ENCODE measurements at places on chromosomes 2 and 18. TPM values are rescaled to one million over a fixed set of nuclear protein-coding genes. Genes with fewer than 3 reads are reported as not detected.

DNA sequence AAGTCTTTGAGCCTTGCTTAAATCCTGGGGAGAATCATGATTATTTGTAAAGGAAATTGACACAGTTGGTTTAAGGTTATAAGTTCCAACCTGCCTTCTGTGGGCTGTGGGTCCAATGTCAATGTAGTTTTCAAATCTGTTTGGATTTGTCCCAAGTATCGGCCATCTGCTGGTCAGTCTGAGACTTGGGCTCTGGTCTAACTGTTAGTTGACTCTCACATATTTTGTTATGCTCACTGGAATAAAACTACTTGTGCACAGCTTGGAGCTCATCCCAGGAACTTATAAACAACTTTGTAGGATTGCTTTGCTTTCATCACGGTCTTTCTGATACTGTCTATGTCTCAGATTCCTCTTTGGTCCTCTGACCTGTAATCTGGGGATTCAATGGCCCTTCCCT, 1026.2 kb upstream of the ZEB2 start:
- DNase-seq, result no peak

DNA sequence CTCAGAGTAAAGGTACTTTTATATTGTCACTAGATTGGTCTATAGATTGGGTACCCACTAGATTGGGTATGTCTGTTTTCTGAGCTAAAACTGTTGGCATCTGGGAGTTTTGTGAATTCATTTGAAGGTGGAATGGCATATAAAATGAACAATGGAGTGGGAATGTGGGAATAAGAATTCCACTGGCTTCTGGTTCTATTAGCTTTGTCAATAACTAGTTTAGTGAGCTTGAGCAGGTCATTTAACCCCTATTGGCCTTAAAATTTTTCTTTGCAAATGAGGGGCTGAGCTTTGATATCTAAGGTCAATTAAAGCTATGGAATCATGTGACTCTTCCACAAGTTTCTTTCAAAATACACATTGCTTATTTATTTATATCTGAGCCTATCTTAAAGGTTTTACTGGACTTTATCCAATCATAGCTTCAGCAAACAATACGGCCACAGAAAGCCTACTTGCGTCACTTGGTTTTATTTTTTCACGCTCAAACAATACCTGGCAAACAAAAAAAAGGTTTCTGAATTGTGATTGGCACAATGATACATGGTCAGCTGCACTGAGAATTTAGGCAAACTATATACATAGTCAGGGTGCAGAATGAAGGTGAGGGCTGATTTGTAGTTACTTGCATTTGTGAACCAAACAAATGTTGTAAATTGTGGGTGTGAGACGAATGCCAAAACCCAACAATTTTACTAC, 28.8 kb upstream of the ITPRID2 start:
- no peak for DNase-seq

- no peak for DNase-seq
These were observed 119.5 kb downstream of the MSTN start for GRCh38 chr2:189943009-189943408.

- DNase-seq, result no peak
These were observed 124.2 kb upstream of the CXCR4 start for GRCh38 chr2:136242100-136242499.

DNA sequence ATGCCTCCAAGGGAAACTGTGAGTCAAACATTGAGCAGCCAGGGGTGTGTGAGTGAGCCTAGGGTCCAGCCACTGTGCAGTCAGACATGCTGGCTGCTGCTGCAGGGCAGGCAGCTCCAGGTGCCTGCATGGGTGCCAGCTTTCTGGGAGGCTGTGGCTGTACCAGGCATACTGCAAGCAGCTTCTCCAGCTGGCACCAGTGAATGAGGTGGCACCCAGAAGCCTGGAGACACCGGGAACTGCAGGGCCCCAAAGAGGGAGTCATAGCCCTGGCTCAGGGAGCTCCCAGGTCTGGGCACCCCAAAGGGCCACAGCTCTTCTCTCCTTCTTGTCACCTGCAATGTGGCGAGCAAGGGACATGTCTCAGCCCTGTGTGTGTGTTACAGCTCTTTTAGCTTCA, 283.2 kb downstream of the RPRM start:
- DNase-seq, result no peak

DNA sequence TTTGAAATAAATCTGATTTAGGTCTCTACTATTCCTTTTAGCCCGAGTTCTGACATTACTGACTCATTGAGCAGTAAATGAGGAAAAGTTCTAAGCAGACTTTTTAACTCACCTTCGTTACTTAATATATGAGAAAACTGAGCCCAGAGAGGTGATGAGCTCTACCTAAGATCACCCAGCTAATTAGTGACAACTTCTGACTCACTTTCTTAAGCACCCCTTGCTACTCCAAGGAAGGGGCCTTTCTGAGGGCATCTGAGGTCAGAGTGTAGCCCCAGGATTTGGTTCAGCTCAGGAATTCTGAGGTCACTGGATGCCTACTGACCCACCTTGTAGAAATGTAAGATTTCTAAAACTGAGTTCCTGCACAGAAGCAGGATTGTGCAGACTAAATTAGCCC, 102.2 kb upstream of the FZD5 start:
- DNase-seq, result no peak

GRCh38 chr2:10839813-10840212, 27.2 kb upstream of the PDIA6 start:
- DNase-seq, result no peak

GRCh38 chr2:170739507-170740046, 24.4 kb downstream of the SP5 start:
- DNase-seq, result no peak

KLHL29 gene
- 11.9 TPM for polyA plus RNA-seq

Data from right renal pelvis (tissue), 4 donors.